ENCODE measurements at places on chromosomes 12 and 14.
A peak's percentile ranks its signal among the peaks of the same experiment; 100 is the strongest.

DNA sequence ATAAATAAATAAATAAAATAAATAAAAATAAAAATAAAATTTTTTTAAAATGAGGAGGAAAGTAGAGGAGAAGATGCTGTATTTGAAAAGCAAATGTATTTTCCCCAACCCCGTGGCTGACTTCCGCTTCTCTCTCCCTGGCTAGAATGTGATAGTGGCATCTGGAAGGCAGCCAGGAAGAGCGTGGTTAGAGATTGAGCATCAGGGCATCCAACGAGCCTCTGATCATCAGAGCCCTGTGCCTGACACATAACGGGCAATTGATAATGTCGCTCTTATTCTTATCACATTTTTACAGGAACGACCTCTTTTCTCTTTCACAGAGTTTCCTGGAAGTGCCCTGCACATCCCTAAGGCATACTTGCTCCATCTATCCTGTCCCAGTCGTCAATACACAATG is 496.9 kb upstream of the TMEM132C start:
- DNase-seq: peak; percentile 3

- no peak for DNase-seq
Observed at GRCh38 chr12:94898388-94898787, 105.1 kb downstream of the NDUFA12 start.

DNA sequence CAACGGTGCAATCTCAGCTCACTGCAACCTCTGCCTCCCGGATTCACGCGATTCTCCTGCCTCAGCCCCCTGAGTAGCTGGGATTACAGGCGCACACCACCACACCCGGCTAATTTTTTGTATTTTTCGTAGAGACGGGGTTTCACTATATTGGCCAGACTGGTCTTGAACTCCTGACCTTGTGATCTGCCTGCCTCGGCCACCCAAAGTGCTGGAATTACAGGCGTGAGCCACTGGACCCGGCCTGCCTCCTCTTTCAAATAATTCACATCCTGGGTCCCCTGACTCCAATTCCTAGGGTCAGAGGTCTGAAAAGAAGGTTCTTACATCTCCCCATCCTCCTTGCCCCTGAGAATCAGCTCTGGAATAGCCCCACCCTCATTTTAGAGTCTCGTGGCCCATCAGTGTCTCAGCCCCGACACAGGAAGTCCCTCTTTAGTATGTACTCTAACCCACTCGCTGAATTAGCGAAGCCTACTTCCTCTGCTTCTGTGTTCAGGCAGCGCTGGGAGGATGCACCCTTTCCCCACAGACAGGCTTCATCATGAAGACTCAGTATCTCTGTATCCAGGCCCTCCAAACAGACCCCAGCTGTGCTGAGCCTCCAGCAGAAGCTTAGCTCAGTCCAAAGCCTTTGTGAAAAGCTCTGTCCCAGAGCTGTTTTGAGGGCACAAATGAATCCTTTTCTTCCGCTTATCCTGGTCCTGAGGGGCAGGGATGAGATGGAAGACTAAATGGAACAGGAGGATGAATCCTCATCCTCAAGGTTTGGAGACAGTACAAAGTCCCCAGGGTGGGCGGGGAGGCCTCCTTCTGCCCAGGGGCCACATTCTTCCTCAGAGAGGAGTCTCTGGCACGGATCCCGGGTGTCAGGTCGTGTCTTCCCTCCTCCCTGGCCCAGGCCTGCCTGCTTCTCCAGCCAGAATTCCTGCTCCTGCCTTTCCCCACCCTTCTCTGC is 3.5 kb downstream of the LPAR5 start:
- DNase-seq: peak; percentile 74

DNA sequence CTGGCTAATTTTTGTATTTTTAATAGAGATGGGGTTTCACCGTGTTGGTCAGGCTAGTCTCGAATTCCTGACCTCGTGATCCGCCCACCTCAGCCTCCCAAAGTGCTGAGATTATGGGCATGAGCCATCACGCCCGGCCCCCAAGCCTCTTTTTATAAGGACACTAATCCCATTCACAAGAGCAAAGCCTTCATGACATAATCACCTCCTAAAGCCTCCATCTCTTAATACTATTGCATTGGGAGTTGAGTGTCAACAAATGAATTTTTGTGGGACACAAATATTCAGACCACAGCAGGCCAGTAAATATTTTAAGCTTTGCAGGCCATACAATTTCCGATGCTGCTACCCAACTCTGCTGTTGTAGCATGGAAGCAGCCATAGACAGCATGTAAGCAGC is 10.9 kb downstream of the RNF212B start:
- DNase-seq: no peak
